Left lobe of liver (tissue), 2 donors: ENCODE measurements at places on chromosomes 1 and 21. TPM values are rescaled to one million over a fixed set of nuclear protein-coding genes. Genes with fewer than 3 reads are reported as not detected.

- DNase-seq, result no peak
Observed at GRCh38 chr1:226766565-226766964, 27.5 kb upstream of the ITPKB start.

Gene CTNNBIP1
- 24.2 TPM for total RNA-seq

DNA sequence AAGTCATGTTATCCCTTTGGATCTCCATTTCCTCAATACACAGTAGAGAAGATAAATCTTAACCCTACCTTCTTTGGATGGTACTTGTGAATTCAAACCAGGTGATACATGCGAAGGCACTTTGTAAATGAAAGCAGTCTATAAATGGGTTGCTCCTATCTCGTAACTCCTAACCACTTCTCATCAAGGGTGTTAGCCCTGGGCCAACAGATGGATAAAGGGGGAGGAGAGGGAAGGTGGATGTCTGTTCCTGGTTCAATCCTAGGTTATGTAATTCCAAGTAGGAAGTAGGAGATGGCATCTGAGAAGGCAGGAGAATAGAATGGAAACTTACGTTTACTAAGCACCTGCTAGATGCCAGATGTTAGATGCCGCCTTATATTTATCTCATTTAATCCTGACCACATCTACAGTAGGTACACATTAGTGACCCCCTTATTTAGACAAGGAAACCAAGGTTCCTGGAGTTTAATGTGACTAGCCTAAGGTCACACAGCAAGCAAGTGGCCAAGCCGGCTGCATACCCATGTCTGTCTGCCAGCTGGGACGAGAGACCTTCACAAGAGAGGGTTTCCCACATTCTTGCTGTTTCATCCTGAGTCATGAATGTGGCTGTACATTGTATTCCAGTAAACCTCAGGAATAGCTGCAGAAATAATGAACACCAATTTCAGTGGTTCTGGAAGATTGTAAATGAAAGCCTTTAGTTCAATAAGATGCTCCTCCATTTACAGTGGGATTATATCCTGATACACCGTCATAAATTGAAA lies 47.7 kb downstream of the ELAVL4 start:
- no peak for DNase-seq

GRCh38 chr21:15601390-15601789 lies 128.4 kb upstream of the USP25 start:
- no peak for DNase-seq
